ENCODE measurements at places on chromosomes 11 and 22.

DNA sequence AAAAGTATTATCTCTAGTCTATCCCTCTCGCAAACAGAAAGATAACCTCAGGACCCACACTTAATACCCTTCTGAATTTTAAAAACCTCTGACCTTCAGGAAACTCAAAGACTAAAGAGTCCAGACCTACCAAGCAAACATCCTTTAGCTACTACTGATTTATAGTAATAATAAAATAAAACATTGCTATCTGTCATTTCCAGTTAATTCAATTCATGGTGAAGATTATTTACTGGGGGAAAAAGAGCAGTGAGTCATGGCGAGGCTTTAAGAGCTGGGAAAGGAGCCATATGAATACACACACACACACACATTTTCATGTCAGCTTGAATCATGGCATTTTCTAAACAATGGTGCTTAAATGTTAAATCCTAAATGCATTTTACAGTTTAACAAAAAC, 87.1 kb downstream of the FAM76B start:
- DNase-seq: no peak

DNA sequence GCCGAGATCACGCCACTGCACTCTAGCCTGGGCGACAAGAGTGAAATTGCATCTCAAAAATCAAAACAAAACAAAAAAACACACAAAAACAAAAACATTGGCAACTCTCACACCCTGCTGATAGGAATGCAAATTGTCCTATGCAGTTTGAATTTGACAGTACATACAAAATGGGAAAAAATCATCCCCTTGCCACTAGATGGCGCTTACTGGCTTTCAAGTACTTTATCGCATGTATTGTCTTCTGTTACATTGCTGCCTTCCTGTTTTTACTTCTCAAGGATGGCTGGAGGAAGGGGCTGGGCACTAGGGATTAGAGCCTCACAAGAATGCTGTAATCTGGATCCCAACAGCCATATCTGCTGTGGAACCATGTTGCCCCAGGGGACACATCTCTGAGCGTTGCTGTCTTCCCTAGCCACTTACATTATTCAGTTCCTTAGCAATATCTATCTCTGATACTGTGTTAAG, 59.4 kb upstream of the A4GALT start:
- DNase-seq: peak; percentile 3

DNA sequence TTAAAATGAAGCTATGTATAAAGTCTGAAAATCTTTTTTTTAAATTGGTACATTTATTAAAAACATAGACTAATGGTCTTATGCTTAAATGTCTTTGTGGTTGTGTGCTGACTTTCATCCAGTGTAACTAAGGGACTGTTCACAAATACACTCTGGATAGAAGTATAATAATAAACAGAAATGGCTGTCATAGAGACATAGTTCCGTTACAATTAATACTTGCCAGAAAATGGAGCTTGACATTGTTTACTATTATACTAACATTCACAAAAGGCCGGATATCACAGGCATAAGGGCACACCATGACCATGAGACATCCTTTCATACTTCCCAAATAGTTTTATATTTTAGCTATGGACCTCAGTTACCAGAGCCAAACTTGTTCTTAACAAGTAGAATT, 161.3 kb downstream of the DDX10 start:
- no peak for DNase-seq

- no peak for DNase-seq
These were observed 90.0 kb downstream of the CCDC81 start for GRCh38 chr11:86464509-86465221.

DNA sequence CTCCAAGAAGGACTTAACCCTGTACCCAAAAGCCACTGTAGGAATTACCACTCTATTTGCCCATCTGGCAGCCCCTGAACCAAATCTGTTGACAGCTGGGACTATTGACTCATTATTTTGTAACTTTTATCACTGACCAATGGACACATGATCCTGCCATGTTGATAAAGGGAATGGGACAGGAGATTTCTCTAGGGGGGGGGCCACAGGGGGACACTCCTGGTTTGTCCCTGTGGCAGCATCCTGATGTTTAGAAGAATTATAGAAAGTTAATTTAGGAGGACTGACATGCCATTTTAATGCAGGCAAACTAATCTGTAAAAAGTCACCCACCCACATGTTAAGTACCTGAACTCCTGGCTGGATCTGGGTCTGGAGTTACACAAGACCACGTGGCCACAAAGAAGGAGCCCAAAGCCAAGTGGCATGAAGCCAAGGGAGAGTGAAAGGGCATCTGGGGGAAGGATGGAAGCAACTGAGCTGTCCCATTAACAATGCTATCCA, 558.1 kb downstream of the ETS1 start:
- DNase-seq: no peak

DNA sequence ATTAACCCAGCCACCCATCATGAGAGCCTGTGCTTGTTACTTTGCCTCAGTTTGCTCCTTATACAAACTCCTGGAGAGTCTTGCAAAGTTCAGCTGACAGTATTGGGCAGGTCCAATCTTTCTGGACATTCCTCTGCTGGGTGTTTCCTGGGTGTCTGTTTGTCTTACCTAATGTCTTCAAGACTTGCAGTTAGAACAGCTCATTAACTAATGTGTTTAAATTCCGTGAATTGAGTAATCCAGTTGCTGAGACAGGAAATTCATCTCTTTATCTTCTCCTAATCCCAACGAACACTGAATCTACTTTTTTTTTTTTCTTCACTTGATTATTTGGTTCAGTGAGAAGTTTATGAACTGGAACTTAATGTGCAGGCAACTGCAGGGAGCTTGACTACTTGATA, 20.6 kb downstream of the BCO2 start:
- no peak for DNase-seq

- no peak for DNase-seq
These were observed 325.4 kb upstream of the CCDC90B start for GRCh38 chr11:83611600-83611999.

DNA sequence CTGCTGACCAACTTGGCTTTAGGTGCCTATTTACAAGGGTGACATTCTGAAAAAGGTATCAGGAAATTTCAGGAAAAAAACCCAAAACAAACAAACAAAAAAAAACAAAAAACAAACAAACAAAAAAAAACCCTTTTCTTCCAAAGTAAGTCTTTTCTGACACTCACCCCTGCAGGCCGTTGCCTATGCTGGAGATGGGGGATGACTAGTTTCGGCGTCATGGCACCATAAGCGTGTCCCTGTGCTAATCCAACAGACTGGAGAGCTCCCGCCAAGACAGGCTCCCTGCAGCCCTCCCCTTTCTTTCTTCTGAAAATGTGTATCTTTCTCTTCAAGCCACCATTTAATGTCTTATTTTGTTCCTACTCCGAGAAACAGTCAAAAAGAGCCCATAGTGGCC, 13.7 kb downstream of the VSIG10L2 start:
- no peak for DNase-seq

DNA sequence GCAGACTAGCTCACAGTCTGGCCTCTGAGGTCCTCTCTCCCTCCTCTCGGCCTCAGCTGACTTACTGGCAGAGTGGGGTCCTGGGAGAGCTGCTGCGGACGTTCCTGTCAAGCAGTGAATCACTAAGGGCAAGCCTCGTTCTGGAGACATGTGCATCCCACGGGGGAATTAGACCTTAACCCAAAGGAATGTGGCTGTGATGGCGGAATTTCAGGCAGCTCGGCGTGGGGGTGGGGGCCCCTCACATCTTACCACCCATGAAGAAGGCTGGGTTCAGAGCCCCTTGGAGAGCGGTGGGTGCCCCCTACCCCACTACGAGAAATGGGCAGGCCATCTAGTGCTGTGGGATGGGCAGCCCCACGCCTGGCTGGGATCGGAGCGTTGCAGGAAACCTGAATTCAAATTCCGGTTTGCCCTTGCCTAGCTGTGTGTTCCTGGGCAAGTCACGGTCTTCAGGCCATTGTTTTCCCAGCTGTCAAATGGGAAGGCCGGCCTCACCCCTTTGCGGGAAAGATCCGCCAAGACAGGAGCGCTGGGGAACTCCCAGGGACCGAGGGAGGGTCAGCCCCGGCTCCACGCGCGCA, 554 bp downstream of the LRRC32 start:
- no peak for DNase-seq

DNA sequence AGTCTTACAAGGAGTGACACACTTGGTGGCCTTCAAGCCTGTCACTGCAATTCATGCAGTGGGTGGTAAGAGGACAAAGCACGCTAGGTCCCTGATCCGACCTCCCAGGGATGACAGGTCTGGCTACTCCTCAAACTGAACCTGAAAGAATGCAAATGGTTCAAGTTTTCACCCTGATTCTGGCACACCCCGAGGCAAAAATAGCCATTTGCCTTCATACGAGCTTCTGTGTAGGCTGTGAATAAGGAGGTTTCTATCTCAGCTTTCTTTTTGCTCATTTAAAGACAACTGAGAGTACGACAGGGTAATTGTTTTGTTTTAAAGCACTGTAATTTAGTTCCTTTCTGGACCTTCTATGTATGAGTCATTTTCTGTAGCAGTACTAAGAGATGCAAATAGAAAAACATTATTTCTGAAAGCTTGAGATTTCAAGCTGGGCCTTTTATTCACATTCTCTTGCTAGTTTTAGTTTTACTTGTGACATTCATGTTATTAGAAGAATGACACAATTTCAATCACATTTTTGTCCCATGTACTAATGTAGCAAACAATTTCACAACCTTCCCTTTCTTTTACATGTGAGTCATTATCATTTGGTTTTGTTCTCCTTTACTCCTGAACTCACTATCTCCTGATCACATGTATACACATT, 56.6 kb upstream of the FDX1 start:
- no peak for DNase-seq

DNA sequence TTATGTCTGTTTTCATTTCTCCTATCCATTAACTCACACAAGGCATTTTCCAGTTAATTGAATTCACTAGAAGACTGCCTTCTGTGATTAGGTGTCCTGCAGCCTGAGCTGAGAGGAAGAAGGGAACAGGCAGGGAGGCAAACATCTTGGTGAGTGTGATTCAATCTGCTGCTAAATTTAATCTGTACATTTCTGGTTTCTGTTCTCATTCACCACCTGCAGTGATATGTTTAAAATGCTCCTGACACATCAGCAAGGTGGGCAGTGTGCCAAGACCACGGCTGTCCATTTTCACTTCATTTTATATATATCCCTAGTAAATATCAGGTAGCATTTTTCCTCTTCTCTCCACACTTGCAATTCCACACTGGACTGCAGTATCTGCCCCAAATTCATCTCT, 416.5 kb downstream of the TMEM135 start:
- no peak for DNase-seq

- DNase-seq: no peak
These were observed 2.3 kb upstream of the SORL1-AS1 start for GRCh38 chr11:121455115-121455514.

GRCh38 chr11:119067371-119068222, at the start of gene VPS11:
VPS11 (plus strand) TSS chr11:119067818; CDS start chr11:119067824, 6 bp downstream.
- peak; percentile 97 for DNase-seq

DNA sequence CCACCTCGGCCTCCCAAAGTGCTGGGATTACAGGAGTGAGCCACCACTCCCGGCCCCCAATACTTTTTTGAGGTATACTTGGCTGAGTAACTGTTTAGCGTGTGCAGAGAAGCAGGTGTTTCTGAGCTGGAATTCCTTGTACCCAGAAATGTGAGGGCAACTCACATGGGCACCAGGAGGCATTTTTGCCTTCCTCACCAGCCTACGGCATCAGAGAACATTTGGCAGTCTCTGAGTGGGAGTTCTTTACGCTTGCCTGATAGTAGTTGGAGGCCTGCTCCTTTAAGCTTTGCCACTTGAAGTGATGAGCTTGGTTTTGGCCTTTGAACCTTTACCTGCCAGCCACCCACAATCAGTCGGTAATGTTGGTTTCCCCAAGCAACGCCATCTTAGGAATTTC, 9.2 kb downstream of the PARVB start:
- no peak for DNase-seq

GRCh38 chr22:20024650-20025397, 3.9 kb downstream of the TANGO2 start:
- DNase-seq: no peak

DNA sequence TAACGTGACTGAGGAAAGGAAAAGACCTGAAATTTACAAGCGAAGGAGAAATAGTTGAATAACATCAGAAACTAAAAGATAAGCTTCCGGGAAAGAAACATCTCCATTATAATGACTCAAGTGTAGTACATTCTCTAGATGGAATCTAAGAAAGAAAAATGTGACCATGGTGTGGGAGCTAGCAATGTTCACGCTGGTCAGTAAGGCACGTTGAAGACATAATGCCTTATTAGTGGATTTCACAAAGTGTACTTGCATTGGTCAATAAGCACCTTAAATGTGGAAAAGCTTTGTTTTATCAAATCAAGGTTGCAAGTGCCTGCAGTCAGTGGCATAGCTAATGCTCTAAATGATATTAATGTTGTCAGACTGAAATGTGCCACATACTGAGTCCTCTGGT, 2.8 kb upstream of the LARGE1 start:
- DNase-seq: no peak

DNA sequence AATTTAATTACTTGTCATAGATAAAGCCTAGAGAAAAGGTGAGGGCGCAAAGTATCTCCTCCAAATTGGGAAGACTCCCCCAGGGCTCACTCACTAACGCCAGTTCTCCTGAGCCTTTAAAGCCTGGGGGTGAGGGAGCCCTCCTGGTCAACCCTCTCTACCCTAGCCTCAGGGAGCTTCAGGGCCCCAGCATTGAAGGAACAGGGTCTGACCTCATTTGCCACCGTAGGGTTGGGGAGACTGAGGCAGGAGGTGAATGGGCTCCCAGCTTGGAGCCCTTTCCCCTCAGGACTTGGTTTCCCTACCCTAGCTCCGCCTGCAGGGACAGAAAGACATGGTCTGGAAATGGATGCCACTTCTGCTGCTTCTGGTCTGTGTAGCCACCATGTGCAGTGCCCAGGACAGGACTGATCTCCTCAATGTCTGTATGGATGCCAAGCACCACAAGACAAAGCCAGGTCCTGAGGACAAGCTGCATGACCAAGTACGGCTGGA, 1.7 kb downstream of the FOLR2 start:
- no peak for DNase-seq

DNA sequence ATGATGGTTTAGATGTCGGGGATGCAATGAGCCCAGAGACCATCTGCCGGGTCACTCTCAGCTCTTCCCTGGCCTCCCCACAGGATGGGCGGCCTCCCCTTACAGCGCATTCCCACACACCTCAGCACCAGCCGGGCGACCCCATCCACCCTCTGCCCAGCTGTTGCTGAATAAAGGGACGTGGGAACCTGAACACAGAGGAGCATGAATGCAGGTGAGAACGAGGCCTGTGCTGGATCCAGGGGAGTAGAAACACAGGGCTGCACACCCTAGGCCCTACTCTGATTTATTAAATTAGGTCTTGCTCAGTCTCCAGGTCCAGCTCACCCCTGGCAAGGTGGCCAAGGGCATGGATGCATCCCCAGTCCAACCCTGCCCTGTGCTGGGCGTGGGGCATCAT, 180.5 kb downstream of the CTTN start:
- DNase-seq: no peak

DNA sequence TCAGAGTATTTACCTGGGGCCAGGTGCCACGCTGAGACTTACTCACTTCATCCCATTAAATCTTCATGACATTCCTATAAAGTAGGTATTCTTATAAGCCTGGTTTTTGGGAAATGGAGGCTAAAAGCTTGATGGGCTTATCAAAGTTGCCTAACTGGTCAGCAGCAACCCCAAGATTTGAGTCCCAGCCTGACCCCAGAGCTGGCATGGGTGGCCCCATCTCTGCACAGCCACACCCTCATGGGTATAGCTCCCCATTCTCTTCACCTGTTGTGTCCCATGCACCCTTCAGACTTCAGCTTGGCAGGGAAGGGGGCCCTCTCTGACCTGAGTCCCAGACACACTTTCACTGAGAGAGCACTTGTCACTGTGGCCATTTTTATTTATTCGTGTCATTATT, 37.4 kb upstream of the TP53I11 start:
- no peak for DNase-seq

GRCh38 chr11:123188508-123189165, 6.4 kb downstream of the CLMP start:
- no peak for DNase-seq
